Prostate gland (tissue), 2 donors: ENCODE measurements at places on chromosomes 16 and 17. TPM values are rescaled to one million over a fixed set of nuclear protein-coding genes. Genes with fewer than 3 reads are reported as not detected.
A peak's percentile ranks its signal among the peaks of the same experiment; 100 is the strongest.

The RNF227 gene
- total RNA-seq = 7.8 TPM

GRCh38 chr17:74566132-74566753 is 1.1 kb downstream of the CD300H start:
- no peak overlapping the region for H3K4me3 ChIP-seq
- H3K4me1 ChIP-seq = no peaks in the 10 kb centered on the region
- H3K27me3 ChIP-seq = no peaks in the 10 kb centered on the region

GRCh38 chr17:57875290-57876022 is 25.6 kb upstream of the MRPS23 start:
- no peak overlapping the region for H3K4me3 ChIP-seq
- H3K27ac ChIP-seq = peak overlapping the region; percentile 70
- peaks cover 4% of the 10 kb centered on the region for H3K36me3 ChIP-seq
- H3K27me3 ChIP-seq = no peaks in the 10 kb centered on the region

The ITGAL gene
- total RNA-seq = 12.7 TPM

- H3K27ac ChIP-seq = peak overlapping the region; percentile 69
- no peaks in the 10 kb centered on the region for H3K36me3 ChIP-seq
- no peak overlapping the region for H3K4me3 ChIP-seq
- no peak for DNase-seq
Observed at GRCh38 chr17:45428931-45429338, 3.7 kb downstream of the ARHGAP27 start.

DNA sequence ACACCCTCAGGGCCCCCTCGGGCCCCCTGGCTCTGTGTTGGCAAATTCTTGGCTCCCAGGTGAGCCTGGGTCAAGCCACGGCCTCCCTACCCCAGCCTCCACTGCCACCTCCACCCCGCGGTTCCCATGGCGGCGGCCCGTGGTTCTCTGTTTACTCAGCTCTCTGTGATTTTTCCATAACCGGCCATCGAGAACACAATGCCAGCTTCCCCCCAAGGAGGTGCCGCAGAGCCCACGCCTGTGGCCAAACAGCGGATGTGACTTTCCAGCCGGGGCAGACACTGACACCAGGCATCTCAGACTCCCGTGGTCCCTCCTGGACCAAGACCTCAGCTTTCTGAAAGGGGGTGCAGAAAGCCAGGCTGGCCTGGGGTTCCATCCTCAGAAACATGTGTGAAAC is 21.6 kb upstream of the ATP2A3 start:
- H3K4me1 ChIP-seq = no peaks in the 10 kb centered on the region
- H3K4me3 ChIP-seq = no peak overlapping the region
- no peak for DNase-seq

DNA sequence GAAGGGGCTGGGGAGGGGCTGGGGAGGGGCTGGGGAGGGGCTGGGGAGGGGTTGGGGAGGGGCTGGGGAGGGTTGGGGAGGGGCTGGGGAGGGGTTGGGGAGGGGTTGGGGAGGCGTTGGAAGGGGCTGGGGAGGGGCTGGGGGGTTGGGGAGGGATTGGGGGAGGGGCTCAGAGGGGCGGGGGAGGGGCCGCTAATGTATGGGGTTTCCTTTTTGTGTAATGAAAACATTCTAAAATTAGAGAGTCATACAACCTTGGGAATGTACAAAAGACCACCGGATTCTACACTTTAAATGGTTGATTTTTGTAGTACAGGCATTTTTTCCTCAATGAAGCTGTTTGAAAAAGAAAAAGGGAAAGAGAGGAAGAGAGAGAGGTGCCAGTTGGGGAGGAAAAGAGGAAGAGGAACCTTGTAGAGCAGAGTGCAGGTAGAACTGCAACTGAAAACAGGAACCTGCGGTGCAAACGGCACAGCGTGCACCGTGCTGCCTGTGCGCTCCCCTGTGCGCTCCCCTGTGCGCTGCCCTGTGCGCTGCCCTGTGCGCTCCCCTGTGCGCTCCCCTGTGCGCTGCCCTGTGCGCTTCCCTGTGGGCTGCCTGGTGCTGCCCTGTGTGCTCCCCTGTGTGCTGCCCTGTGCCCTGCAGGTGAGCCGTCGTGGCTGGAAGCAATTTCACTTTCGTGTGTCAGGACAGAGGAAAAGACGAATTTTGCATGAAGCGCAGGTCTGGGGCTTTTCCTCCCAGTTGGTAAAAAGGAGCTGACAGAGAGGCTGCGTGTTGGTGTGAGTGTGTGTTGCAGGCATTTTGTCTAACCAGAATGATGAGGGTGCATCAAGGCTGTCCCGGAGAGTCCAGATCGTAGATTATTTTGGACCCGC is 40.8 kb downstream of the METRNL start:
- no peaks in the 10 kb centered on the region for H3K36me3 ChIP-seq
- no peak overlapping the region for H3K4me3 ChIP-seq
- no peak for DNase-seq
- H3K27ac ChIP-seq = no peak overlapping the region
- H3K27me3 ChIP-seq = peaks cover 3% of the 10 kb centered on the region
- H3K4me1 ChIP-seq = no peaks in the 10 kb centered on the region

The ZNF423 gene
- 6.1 TPM for total RNA-seq

The KRT40 gene
- not detected for total RNA-seq

DNA sequence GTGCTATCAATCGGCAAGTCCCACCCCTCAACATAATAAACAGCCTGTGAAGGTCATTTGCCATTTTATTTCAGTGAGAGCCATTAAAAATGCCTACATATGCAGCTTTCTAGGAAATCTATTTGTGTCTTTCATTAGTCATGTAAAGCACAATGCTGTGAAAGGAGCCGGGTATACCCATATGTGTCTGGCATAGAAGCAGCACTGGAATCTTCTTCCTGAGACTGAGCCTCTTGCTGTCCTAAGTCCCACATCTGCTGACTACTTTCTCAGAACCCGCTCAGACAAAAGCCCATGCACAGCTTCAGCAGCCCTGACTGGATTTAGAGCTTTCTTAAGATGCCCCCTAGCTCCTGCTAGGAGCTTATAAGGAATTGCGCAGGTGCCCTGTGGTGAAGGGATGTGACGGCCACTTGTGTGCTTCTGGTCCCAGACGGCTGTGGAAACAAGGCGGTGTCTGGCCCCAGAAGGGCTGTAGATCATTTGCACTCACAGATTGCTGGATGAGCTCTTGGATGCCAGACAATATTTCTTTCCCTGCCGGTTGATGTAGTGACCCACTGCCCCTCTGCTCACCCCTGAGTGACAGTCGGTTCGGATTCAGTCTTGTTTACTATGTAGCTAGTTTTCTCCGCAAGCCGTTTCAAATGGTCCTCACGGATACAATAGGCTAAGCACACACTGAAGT is 172.2 kb downstream of the ANKFN1 start:
- no peaks in the 10 kb centered on the region for H3K4me1 ChIP-seq
- no peak overlapping the region for H3K27ac ChIP-seq
- no peak overlapping the region for H3K4me3 ChIP-seq
- DNase-seq = no peak

- no peaks in the 10 kb centered on the region for H3K4me1 ChIP-seq
- no peak overlapping the region for H3K27ac ChIP-seq
- no peak for DNase-seq
- H3K4me3 ChIP-seq = no peak overlapping the region
Observed at GRCh38 chr16:31298958-31299357, 39.2 kb downstream of the ITGAM start.

DNA sequence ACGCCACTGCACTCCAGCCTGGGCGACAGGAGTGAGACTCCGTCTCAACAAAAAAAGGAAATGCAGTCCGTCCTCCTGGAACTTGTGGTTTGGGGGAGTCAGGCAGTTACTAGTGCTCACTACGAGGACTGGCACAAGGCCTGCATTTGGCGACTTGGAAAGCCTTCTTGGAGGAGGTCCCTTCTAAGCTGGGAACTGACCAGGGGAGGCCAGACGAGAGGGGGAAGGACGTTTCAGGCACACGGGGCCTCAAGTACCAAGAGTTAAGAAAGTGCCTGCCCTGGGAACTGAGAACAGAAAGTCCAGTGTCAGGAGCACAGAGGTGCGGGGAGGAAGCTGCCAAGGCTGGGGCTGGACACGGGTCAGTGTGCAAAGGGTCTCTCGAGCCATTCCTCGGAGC is 89.9 kb downstream of the ABR start:
- H3K36me3 ChIP-seq = no peaks in the 10 kb centered on the region
- peak overlapping the region; percentile 89 for H3K27ac ChIP-seq
- peak; percentile 49 for DNase-seq
- H3K4me1 ChIP-seq = peaks cover 22% of the 10 kb centered on the region
- H3K4me3 ChIP-seq = no peak overlapping the region

DNA sequence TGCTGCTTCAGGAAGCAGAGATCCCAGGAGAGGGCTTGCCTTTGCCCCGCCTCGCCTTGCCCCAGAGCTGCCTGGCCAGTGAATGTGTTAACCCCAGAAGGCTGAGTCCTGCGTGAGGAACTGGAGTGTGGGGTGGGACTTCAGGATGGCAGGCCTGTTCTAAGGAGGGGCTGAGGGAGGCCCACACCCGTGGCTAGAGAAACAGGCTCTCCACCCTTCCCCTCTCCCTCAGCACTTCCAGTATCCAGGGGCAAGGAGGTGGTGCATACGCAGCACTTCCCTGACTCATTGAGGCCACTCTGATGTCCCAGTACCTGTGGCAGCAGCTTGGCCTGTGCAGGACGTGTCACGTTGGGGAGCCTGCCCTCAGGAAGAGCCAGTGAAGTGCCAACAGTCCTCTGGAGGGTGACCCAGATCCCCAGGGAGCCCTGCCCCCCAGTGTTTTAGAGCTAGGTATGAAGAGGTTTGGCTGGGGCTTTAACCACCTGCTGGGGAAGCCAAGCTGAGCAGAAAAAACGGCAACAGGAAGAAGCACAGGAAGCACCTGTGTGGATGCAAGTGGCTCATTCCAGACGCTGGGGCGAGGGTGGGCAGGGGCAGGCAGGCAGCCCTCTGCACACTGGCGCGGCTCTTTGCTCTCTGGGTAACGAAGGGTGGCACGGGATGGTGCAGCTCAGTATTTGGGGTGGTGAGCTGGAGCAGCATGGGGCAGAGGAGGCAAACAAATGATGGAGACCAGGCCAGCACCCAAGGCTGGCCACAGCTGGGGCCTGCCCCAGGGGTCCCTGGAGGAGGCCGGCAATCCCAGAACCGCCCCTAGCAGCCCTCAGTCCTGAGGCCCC is 14.7 kb upstream of the CTCF start:
- no peaks in the 10 kb centered on the region for H3K4me1 ChIP-seq
- H3K27me3 ChIP-seq = no peaks in the 10 kb centered on the region
- H3K36me3 ChIP-seq = peaks cover 5% of the 10 kb centered on the region
- H3K4me3 ChIP-seq = no peak overlapping the region
- no peak for DNase-seq

- no peak overlapping the region for H3K4me3 ChIP-seq
- H3K36me3 ChIP-seq = no peaks in the 10 kb centered on the region
- H3K27me3 ChIP-seq = no peaks in the 10 kb centered on the region
- no peak for DNase-seq
Observed at GRCh38 chr17:56679115-56679776, 85.7 kb downstream of the NOG start.
